ENCODE measurements at places on chromosomes 2 and 18.
A peak's percentile ranks its signal among the peaks of the same experiment; 100 is the strongest.

GRCh38 chr2:159961037-159961436, 101.4 kb downstream of the PLA2R1 start:
- no peak for DNase-seq

DNA sequence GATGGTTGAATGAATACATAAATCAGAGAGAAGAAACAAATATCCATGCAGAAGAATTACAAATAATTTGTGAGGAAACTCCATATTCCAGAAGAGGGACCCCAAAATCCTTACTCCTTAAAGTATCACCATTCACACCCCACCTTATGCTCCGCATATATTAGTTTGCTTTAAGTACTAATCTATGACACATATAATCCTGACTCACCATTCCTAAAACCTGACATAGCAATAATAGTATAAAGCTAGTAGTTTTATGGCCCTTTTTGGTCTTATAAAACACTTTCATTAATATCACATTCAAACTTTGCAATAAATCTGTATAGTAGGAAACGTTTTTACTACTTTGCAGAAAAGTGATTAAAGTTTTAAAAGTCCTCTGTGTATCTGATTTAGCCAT, 719.0 kb upstream of the SLC39A10 start:
- DNase-seq = no peak

- no peak for DNase-seq
Measured at GRCh38 chr18:54278615-54279014, 9.3 kb downstream of the POLI start.

DNA sequence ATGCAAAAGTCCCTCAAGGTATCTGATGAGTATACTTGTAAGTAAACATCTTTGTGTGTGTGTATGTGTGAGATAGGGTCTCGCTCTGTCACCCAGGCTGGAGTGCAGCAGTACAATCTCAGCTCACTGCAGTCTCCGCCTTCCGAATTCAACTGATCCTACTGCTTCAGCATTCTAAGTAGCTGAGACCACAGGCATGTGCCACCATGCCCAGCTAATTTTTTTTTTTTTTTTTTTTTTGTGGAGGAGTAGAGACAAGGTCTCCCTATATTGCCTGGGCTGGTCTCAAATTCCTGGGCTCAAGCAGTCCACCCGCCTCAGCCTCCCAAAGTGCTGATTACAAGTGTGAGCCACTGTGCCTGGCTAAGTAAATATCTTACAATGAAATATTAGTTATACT, 23.2 kb downstream of the ADAM17 start:
- no peak for DNase-seq

GRCh38 chr2:192007581-192008228, 160.8 kb upstream of the CAVIN2 start:
- DNase-seq = no peak

DNA sequence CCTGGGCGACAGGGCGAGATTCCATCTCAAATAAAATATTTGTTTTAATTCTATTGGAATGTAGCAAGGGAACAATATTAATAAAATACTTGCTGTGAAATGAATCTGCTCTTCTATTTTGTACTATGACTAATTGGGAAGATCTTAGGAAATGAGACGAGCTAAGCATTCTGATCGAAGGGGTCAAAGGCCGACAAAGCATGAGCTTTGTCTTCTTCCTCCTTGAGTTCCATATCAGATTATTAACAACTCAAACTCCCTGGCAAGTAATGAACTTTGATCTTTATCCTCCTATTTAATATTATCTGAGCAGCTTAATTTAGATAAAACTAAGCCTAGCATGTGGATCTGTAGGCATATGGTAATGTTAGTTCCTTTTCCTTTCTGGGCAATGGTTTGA, 15.5 kb downstream of the GEMIN6 start:
- DNase-seq = no peak

DNA sequence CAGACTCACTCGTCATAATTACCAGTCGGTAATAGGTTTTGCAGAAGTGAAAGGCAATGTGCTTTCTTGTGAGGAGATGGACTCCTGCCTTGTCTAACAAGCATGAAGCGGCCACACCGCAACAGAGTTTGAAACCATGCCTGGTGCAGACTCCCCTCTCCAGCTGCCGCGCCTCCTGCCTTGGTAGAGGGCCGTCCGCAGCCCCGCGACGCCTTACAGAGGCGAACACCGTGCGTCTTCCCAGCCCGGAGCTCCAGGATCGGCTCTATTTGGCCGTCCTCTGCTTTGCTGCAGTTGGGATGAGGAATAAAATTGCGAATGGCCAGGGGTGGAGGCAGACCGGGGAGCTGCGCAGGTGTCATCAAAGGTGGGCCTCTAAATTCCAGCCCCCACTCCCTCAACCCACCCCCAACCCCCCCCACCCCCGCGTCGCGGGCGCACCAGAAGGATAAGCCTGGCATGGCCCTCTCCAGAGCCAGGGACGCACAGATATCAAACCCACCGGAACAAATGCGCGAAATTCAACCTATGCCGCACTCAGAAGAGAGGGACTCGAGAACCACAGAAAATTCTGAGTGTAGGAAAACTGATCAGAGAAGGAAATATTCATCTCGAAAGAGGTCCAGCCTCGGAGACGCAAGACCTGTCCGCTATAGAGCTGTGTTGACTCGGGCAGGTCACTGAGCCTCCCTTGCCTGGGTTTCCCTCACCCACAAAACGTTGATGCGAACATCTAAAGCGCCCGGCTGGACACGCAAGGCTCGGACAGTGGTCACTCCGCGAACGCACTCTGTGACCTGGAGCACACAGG, 1.1 kb downstream of the TRABD2A start:
- peak; percentile 35 for DNase-seq

- peak; percentile 73 for DNase-seq
Measured at GRCh38 chr2:184685999-184686841, 87.9 kb downstream of the ZNF804A start.

DNA sequence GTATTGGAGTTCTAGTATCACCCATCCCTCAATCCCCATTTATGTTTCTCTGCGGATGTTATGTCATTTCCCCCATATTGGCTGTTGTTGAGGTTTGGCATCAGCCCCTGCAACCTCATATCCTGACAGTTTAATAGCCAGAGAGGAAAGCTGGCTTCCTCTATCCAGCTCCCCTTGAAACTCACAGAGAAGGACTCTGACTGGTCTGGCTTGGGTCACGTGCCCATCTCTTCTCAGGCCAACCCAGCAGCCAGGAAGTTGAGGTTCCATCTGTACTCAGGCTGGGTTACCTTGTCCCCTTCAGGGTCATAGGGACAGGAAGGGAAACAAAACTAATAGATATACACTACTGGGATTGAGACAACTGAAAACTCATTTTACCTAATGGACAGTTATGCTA, 148.0 kb upstream of the SLC14A2 start:
- peak; percentile 65 for DNase-seq

GRCh38 chr2:158967731-158968395, 577 bp upstream of the TANC1 start:
- DNase-seq = peak; percentile 72

- no peak for DNase-seq
Measured at GRCh38 chr2:8190279-8190678, 491.6 kb upstream of the ID2 start.

Measured in hematopoietic multipotent progenitor cell treated with erythropoietin and hydrocortisone succinate and interleukin-3 and kit ligand, for 4 days (in vitro differentiated cells).